ENCODE measurements at places on chromosomes 3 and 15.

GRCh38 chr15:84755736-84756527 lies 7.5 kb downstream of the ZNF592 start:
- no peak for DNase-seq

GRCh38 chr15:69070396-69070795 lies 55.9 kb downstream of the NOX5 start:
- no peak for DNase-seq

DNA sequence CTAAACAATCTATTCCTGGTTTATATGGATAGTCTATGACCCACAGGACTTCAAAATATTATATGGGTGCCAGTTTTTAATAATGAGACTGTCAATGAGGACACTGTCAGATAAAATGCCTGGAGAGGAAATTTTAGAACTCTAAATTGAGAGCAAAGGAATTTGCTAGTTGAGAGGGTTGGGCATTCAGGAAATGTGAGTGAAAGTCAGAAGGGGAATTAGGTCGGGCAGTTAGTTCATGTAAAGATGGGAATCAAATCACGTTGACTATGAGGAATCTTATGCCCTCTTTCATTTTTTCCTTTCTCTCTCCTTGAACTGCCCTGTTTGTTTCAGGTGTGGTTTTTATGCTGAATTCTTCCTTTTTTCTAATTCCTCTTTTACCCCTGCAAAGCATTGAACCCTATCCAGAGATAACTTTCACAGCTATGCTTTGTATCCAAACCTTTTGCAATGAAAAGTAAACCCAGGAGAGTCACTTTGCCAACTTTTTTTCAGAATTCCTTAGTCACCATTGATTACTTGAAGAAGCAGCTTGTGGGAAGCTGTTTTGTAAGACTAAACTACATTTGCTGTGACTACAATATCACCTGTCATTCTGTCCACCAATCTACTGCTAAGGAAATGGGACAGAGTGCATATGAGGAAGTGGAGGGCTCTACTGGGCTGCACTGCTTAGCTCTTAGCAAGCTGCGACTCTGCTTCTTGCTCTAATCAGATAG lies 27.8 kb downstream of the CHP1 start:
- no peak for DNase-seq

DNA sequence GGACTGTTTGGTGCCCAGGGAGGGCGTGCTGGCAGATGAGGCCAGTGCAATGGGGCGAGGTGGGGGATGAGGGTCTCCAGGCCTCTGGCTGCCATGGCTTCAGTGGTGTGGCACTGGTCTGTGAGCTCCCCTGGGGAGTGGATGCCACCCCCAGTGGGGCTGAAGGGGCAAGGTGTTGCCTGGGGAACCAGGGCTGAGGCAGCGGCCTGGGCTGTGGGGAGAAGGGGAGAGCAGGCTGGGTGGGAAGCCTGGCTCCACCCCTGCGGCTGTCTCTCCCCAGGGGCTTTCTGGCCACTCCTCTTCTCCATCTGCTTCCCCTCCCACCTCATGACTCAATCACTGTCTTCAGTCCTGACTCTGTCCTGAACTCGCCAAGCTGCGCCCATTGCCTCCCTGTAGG lies 88.4 kb upstream of the TLE3 start:
- no peak for DNase-seq

DNA sequence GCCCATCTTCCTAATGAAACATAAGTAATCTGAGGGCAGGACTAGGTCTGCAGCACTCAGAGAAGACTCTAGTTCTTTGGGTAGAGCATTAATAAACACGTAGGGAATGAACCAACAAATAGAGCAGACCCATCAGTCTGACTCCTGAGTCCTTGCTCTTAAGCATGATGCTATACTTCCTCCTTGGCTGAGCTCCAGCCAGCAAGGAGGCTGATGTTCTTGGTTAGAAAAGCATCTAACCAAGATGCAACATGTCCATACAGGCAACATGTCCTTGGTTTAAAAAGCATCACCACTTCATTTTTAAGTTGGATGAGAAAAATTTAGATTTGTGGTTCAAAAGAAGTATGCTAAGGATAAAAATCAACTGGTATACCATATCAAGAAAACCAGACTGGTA lies 8.5 kb upstream of the MYH15 start:
- DNase-seq: no peak

DNA sequence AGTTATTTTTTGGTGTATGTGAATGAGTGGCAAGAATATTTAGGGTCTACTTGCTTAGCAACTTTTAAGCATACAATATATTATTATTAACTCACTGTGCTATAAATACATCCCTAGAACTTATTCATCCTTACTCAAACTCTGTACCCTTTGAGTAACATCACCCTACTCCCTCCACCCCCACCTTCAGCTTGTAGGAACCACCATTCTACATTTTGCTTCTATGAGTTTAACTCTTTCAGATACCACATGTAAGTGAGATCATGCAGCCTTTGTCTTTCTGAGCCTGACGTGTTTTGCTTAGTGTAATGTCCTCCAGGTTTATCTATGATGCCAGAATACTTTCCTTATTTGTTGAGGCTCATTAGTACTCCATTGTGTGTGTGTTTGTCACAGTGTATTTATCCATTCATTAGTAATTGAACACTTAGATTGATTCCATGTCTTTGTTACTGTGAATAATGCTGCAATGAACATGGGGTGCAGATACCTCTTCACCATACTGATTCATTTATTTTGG lies 526.9 kb downstream of the PYDC2 start:
- DNase-seq: no peak

DNA sequence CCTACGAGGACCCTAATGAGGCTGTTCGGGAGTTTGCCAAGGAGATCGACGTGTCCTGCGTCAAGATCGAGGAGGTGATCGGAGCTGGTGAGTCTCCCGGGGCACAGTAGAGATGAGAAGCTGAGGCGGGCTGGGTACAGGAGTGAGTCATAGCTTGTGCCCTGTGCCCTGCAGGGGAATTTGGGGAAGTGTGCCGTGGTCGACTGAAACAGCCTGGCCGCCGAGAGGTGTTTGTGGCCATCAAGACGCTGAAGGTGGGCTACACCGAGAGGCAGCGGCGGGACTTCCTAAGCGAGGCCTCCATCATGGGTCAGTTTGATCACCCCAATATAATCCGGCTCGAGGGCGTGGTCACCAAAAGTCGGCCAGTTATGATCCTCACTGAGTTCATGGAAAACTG lies 17.9 kb downstream of the EPHB3 start:
- DNase-seq: no peak

GRCh38 chr15:78565951-78566774 lies 843 bp downstream of the CHRNA5 start:
- DNase-seq: no peak

DNA sequence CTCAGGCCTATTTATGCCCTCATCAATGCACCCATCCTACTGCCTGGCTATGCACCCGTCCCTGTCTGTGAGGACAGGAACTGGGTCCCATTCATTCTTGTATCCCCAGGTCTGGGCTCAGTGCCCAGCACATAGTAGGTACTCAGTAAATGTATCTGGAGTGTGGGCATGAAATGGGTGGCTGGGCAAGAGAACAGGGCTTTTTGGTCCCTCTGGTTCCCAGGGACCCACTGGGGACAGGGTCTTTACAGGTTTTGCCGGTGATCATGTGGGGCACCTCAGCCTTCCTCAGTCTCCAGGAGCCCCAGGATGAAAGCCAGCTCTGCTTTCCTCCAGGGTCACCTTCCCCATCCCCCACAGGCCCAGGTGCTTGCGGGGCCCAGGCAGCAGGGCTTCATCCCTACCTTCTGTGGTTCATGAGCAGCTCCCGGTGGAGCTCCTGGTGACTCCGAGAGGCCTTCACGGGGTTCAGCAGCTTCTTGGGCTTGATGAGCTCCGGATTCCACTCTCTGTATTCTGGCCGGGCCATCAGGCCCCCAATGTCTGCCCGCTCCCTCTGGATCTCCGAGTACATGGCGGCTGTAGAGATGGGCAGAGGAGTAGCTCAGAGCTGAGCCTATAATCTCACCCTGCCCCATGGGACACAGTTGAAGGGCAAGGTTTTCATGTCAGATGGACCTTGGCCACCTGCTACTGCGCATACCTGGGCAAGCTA lies 7.7 kb downstream of the FAM107A start:
- no peak for DNase-seq

GRCh38 chr3:95654570-95655362 lies 1159.6 kb upstream of the EPHA6 start:
- DNase-seq: no peak

DNA sequence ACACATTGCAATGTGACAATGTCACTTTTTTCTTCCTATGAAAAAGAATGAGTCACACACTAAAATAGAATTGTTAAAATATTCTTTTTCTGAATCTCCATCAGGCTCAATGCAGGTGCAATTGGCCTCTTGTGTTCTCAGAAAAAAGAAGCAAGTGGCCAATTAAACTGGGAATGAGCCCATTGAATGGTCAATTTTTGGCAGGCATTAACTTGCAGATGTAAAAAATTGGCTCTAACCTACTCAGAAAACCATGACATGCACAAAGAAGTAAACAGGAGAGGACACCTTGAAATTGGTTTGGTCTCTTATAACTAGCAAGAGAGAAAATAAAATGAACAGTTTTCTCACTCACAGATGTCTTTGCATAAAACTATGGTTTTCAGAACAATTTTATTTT lies 820.8 kb downstream of the TBL1XR1 start:
- no peak for DNase-seq

- no peak for DNase-seq
Measured at GRCh38 chr3:126087552-126088175, 3.7 kb upstream of the SLC41A3 start.

- no peak for DNase-seq
Measured at GRCh38 chr15:32802286-32802936, 84.6 kb downstream of the GREM1 start.

GRCh38 chr3:145490088-145491048 lies 670.6 kb downstream of the PLOD2 start:
- DNase-seq: no peak

GRCh38 chr3:74636981-74637380 lies 22.5 kb upstream of the CNTN3 start:
- DNase-seq: no peak

- DNase-seq: no peak
Measured at GRCh38 chr3:148958696-148959095, 32.6 kb upstream of the GYG1 start.

GRCh38 chr3:55242921-55243320 lies 244.2 kb downstream of the WNT5A start:
- DNase-seq: no peak

DNA sequence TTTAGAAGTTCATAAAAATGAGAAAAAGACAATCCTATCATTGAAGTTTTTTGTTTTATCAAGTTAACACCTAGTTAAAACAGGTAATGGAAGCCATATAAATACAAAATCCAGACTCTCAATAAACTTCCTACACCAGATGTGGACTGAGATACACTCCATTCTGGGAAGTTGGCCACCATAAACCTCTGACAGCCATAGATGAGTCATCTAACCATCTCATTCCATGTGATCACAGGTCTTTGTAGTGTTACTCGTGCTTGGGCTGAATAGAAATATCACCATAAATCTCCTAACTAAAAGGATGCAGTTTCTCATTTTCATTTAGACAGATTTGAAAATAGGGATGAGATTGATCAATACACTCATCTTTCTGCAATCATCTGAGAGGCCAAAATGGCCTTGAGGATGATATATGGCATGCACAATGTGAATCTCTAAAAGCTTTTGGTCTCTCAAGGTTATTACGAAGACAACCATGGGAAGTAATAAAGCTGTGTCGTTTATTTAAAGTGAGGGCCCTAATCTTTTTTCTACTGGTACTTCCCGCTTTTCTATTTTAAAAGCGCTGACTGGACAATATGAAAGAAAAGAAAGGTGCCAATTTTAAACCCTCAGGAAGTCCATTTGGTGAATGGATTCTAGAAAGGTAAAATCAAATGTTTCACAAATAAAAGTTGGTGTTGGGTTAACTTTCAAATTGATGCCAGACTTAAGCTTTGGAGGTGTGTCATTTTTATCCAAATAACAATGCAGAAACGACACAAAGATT lies 155.5 kb downstream of the POLR2M start:
- DNase-seq: no peak

GRCh38 chr3:89841041-89841440 lies 733.6 kb downstream of the EPHA3 start:
- DNase-seq: no peak

- DNase-seq: no peak
Measured at GRCh38 chr3:71227270-71227661, 356.3 kb downstream of the FOXP1 start.

DNA sequence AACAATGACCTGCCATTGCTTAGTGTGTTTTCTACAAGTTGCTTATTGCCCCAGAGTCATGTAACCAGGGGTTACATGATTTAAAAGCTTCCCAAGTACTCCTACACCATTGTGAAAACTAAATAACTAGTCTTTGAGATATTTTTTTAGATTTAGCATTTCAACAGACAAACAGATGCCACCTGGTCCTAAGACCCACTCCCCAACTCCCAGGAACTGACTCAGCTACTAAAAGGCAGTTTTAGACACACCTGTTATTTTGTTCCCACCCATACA lies 28.1 kb upstream of the KBTBD12 start:
- DNase-seq: no peak

DNA sequence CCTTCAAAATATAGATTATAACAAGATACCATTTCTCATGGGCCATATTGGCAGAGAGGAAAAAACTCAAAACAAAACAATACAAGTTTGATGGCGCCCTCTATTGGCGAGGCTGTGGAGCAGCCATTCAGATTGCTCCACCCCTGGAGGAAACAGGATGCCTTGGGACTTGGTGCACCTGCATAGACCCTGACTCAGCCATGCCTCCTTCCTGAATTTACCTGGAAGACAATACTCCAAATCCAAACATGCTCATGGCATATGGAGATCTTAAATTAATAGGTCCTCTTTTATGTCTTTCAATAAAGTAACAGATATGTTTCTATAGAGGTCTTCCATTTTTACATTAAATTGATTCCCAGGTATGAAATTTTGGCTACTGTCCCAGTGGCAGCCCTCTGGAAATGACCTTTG lies 90.0 kb downstream of the APBA2 start:
- peak; percentile 65 for DNase-seq

DNA sequence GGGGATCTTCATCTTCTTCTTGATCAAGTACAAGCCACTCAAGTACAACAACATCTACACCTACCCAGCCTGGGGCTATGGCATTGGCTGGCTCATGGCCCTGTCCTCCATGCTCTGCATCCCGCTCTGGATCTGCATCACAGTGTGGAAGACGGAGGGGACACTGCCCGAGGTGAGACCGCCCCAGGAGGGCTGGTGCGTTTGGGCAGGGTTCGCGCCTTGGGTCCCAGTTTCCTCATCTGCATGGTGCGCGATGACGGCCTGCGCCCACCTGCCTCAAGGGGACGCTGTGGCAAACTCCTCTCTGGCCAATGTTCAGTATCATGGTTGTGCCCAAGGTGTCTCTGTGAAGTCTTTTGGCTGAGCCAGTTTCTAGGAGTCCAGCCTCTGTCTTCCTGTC lies 57.5 kb upstream of the SLC6A1 start:
- no peak for DNase-seq

- DNase-seq: no peak
Measured at GRCh38 chr3:42182555-42182954, 83.4 kb downstream of the CCK start.

- DNase-seq: no peak
Measured at GRCh38 chr15:73955861-73956742, 29.8 kb downstream of the LOXL1 start.

- DNase-seq: no peak
Measured at GRCh38 chr3:134931045-134931785, 136.2 kb downstream of the EPHB1 start.

- DNase-seq: peak; percentile 74
Measured at GRCh38 chr3:62529230-62529629, 155.9 kb upstream of the FEZF2 start.

Data from endothelial cell (in vitro differentiated cells).